ENCODE measurements at places on chromosomes 7 and 10.
A peak's percentile ranks its signal among the peaks of the same experiment; 100 is the strongest.

- no peak for DNase-seq
Measured at GRCh38 chr10:22612318-22612717, 102.1 kb downstream of the PIP4K2A start.

DNA sequence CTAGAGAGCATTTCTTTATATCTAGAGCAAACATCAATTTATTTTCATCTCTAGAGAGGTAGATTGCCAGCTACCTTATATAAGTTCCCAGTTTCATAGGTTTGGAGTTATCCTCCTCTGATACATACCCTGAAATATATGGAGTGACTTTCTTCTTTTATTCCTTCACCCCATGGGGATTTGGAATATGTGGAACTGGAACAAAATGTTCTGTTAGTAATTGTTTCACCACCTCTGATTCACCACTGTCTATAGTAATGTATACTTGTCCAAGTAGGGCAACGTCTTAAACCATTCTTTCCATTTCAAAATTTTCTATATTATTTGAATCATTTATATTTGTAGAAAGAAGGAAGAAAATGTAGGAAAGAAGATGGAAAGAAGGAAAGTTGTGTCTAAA, 511.2 kb upstream of the KCND2 start:
- no peak for DNase-seq

- DNase-seq: no peak
Measured at GRCh38 chr10:64365663-64366062, 844.5 kb downstream of the REEP3 start.

- peak; percentile 70 for DNase-seq
Measured at GRCh38 chr10:91163869-91164474, 56.5 kb upstream of the PCGF5 start.

DNA sequence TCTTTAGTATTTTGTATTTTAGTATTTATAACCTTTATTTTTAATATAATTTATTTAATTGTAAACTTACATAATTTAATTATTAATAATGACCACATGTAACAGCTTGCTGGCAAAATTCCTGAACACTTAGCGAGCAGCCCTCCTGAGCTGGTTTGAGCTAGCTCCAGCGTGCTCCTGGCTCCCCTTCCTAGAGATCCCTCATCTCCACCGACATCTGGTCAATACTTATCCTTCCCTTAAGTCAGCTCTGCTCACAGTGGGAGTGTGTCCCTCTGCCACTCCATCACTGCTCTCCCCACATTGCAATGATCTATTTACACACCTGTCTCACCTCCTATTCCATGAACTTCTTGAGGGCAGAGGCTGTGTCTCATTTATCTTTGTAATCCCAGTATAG, 20.6 kb upstream of the TBXAS1 start:
- DNase-seq: no peak

DNA sequence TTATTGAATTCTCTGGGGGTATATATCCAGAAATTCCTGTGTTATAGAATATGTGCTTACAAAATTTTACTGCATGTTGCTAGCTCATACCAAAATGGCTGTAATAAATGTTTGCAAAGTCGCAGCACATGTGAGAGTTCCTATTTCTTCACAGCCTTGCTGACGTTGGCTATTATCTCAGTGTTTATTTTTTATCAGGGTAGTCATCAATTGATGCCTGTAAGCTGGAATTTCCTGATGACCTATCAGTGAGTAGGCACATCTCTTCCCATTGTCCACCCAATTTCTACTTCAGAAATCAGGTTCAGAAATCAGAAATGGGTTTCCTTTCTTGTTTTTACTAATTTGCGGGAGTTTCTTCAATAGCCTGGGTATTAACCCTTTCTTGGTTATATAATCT, 268.1 kb upstream of the FZD8 start:
- DNase-seq: no peak

DNA sequence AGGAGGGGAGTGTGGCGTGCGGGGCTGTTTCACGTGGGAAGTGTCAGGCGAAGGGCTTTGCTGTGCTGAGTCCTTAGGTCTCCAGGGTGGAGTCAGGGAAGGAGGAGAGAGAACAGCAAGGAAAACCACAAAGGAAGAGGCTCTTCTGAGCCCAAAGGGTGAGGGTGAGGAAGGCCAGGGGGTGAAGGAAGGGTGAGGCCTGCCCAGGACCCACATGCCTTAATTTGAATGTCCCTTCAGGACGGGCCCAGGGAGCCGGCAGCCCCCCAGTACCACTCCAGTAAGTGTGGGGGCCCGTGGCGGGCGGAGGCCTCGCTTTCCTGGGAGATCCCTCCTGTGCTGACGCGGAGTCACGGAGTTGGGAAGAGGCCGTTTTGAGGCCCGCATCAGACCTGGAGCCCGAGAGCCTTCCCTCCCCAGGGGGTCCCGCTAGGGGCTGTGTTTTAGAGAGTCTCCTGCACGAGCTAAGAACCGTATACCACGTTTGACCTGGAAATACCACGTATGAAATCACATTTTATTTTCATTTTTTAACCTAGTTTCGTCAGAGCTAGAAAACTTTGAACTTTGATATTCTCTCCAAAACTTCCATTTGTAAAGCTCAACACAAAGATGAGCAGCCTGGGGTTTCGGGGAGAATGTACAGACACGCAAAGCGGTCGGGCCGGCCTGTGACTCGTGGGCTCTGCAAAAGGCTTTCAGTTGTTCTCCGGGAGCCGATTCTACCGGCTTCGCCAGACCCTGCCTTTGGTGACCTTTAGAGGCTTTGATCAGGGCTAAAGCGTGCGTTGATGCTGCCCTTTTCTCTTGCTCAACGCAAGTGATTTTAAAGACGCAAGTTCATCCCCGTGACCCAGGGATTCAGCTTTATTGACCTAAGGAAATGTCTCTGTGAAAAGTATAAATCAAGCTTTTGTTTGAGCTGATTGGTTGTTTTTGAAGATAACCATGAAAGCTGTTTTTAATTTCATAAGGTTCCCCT, 23.6 kb upstream of the TTYH3 start:
- no peak for DNase-seq

GRCh38 chr7:48427671-48428070, 256.4 kb downstream of the ABCA13 start:
- DNase-seq: no peak

DNA sequence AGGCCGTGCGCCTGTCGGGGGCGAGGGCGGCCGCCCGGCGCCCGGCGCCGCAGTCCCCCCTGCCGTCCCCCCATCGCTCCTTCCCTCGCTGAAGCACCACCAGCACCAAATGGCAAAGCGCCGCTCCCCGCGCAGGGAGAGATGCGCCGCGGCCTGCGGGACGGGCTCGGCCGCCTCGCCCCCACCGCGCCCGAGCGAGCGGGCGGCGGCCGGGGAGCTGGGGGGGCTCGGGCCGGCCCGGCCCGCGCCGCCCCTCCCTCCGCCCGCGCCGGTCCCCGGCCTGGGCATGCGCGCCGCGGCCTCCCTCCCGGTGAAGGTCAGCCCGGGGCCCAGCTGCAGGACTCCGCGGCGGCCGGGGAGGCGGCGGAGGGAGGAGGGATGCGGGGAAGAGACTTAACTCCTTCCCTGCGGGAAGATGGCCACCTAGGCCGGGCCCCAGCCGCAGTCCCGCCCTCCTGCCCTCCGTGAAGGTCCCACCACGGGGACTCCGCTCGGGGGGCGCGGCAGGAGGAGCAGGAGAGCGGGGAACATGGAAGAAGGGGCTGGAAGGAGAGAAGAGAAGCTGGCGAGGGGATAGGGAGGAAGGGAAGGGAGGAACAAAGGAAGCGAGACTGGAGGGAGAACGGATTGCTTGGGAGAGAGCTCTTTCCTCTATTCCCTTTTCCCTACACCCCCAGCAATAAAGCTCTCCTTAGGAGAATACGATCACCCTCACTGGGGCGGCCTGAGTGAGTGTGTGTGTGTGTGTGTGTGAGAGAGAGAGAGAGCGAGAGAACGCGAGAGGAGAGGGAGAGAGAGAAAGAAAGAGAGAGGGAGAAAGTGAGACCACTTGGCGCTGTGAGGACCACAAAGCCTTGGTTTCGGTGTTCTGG, 3.4 kb upstream of the SMARCD3 start:
- DNase-seq: no peak

DNA sequence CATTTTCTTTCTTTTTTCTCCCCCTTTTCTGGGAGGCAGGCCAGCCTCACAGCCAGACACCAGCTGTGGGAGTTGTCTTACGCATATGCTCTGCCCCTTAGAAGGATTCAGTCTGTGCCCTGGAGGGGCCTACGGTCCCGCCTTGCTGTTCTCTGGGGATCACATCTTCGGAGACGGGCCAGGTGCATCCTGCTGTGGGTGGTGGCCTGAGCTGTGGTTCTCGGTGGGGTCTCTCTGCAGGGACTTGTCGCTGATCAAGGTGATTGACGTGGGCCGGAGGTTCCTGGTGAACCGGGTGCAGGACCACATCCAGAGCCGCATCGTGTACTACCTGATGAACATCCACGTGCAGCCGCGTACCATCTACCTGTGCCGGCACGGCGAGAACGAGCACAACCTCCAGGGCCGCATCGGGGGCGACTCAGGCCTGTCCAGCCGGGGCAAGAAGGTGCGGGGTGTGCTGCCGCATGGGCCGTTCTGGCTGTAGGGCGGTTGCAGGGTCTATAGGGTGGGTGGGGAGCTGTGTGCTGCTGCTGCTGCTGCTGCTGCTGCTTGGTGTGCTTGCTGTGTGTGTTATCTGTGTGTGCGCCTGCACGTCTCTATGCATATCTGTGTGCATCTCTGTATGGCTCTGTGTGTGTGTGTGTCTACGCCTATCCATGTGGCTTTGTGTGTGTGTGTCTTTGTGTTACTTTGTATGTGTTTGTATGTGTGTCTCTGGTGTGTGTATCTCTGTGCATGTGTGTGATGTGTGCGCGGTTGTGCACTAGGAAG, 17.9 kb downstream of the PFKFB3 start:
- no peak for DNase-seq

DNA sequence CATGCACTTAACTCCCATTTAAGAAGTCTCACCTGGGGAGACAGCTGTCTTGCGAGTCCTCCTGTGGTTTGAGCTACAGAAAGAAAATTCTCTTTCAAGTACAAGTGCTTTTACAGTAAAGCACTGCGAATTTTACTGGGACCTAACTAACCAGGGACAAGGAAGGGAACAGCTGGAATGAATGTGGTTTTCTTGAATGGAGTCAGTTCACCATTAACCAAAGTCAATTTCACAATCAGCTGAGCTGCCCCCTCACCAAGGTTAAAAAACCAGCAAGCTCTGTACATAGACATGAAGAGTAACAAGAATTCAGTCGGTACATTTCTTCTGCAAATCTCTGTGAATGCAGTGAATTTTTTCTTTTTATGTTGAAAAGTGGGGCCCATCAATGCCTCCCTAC, 56.3 kb downstream of the GFRA1 start:
- DNase-seq: no peak

GRCh38 chr7:81604075-81604807, 165.6 kb downstream of the HGF start:
- DNase-seq: no peak

DNA sequence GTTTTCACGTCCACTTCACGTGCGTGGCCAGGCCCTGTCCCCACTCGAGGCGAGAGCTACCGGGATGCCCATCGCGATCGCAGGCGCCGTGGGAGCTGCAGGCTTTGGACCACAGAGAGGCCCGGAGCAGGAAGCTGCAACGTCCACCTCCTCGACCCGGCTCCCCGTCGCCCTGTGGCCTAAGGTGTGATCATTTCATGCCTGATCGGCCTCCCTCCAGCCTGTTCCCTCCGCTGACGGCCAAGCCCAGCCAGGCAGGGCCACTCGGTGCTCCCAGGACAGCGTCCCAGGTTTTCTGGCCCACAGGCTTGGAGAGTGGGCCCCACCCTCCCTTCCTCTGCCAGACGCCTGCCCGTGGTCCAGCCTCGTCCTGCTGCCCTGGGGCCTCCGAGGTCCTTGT, 19.6 kb downstream of the KNDC1 start:
- no peak for DNase-seq

DNA sequence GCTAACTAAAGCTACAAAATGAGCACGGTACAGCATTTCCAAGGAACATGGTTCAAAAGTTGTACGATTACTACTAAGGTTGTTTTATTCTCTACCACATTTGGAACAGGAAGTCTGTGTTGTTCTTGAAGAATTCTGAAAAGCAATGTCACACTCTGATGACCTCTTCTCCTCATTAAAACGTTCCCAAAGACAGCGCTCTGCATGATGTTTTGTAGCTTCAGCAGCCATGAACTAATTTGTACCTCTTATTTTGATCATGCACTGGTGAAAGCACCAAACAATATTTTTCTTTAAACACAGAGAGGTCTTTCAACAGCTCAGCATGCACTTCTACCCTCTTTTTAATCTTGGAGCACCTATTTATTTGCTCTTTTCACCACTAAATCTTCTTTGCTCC, 75.0 kb upstream of the TES start:
- no peak for DNase-seq

- no peak for DNase-seq
Measured at GRCh38 chr10:43939939-43940820, 291.5 kb upstream of the ZNF32 start.

DNA sequence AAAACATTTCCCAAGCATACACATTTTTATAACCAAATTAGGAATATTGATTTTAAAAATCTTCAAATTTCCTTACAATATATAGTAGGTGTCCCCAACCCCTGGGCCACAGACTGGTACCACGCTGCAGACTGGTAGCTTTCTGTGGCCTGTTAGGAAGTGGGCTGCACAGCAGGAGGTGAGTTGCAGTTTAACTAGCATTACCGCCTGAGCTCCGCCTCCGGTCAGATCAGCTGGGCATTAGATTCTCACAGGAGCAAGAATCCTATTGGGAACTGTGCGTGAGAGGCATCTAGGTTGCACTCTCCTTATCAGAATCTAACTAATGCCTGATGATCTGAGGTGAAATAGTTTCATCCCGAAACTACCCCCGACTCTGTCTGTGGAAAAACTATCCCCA, 62.1 kb downstream of the ZWINT start:
- DNase-seq: no peak

Data from left colon (tissue), 2 donors.